ENCODE measurements at places on chromosomes 2 and 18. TPM values are rescaled to one million over a fixed set of nuclear protein-coding genes. Genes with fewer than 3 reads are reported as not detected.

DNA sequence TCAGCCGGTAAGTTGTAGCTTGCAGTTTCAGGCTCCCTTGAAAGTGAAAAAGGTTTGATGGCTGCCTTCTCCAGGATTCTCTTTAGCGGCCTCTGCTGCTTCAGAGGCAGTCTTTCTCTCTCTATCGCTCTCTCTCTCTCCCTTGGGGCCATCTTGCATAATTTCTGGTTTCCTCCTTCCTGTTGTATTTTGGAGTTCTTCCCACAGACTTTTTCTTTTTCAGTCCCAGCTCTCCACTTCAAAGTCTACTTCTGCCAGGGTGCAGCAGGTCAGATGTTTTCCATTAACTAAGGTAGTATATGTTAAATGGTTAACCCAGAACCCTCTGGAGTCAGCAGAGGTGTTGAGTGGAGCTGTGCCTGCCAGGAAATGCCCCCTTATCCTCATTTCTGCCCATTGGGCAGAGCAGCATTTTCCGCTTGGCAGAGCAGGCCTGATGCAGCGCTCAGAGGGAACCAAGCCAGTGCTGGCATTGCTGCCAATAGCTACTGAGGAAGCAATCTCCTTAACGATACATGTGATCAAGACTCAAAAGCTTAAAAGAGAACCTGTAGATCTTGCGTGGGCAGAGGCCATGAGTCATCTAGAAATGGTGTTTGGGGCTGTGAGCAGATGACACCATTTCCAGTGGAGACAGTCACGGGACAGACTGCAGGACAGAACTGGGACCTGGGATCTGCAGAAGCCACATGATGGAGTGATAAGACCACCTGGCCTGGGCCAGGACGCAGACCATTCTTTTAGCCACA lies 20.8 kb downstream of the DBI start:
- peak; percentile 52 for DNase-seq

- peak; percentile 8 for DNase-seq
Observed at GRCh38 chr2:226023383-226023782, 623.9 kb downstream of the NYAP2 start.

- DNase-seq = no peak
Observed at GRCh38 chr2:217218269-217219163, 358.7 kb upstream of the TNP1 start.

DNA sequence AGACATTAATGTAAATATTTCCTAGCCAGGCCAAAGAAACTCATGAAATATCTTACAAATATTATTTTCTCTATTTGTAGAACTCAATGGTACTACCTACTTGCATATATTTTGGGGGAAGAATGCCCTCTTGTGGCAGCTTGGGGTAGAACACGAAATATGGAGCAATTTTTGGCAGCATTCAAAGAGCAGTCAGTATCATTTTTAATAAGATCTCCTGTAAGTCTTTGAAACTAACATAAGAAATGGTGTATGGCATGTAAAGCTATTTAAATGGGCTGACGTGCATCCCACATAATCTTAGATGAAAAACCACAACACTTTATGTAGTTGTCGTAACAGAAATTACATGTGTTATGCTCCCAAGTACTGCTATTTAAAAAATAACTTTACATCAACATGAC lies 62.3 kb upstream of the CCDC195 start:
- peak; percentile 61 for DNase-seq

DNA sequence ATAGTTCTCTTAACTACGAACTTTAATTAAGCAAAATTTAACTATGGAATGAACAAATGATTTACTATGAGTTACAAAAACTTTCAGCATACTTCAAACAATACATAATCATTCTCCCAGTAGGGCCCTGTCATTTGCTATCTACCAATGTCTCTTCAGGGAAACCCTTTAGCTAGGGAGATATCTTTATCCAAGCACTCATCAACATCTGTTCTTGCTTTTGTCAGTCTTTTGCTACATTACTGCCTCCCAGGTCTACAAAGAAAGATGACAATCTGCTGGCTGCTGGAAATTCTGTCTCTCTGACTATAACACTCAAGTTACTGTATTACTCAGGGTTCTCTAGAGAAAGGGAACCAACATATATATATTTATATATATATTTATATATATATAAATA lies 1626.3 kb upstream of the CELF4 start:
- no peak for DNase-seq

- no peak for DNase-seq
Observed at GRCh38 chr2:160837416-160837815, 322.8 kb upstream of the TANK start.

- DNase-seq = no peak
Observed at GRCh38 chr18:57429167-57430078, 5.8 kb upstream of the ONECUT2 start.

DNA sequence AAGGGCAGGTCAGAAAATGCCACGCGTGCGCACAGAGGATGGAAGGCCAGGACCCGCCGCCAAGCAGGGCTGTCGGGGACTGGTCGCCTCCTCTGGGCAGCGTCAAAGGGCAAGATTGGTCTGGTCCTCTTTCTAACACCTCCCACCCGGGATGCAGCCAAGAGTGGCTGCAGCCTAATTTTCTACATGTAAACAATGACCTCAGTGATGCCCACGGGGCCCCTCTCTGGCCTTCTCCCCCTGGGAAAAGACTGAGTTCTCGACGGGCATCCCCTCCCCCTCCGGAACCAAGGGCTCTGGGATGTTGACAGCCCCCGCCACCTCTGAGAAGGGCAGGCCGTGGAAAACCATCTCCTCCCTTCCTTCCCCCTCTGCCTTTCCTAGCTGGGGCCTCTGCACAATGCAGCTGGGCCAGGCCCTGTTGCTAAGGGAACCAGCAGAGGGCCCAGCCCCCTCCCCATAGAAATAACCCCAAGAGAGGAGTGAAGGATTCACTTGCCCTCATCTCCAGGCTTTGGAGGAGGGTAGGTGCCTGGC lies 80.0 kb upstream of the ZNF532 start:
- DNase-seq = no peak

DNA sequence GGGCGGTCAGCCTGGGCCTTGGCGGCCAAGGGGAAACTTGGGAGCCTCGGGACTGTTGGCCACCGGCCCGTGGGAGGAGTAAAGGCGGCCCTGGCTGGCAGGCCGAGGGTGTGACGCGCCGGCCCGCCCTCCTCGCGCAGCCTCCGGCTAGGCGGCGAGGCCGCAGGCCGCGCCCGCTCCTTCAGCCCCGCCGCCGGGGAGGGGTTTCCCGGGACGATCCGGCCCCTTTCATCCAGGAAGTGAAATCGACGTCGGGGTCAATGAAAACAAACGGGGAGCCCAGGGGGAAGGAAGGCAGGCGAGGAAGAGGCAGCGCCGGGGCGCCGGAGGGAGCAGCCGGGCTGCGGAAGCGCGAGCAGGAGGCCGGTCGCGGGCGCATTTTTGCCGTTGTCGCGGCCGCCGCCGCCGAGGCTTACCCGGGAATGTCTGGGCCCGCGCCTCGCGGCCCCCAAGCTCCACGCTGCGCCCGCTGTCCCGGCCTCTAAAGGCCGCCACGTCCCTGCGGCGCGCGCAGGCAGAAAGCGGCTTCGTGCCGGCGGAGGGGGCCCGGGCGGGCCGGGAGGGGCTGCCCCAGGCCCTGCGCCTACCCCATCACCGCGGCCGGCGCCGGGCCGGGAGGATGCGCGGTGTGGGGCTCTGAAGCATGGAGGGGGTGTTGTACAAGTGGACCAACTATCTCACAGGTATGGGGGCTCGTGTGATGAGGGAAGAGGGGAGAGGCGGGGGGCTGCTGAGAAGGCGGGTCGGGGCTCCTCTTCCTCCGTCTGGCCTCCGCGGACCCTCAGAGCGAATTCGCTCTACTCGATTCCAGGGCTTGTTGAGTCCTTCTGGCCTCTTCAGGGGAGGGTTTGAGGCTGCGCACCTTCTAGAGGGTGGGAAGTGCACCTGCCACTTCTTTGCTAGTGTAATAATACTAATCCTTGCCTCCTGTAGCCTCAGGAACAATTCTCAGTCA lies at the start of gene PLEKHA3:
Gene PLEKHA3 (plus strand): TSS at position 231 of the 955 bp plus-strand sequence. CDS start 413 bp downstream, at position 644.
- DNase-seq = peak; percentile 93

GRCh38 chr2:127121353-127121752 lies 14.4 kb upstream of the BIN1 start:
- DNase-seq = no peak

The CFC1 gene
- not detected for total RNA-seq

The UGT1A8 gene
- total RNA-seq = not detected

The NT5DC4 gene
- total RNA-seq = not detected

The FAM228A gene
- total RNA-seq = 0.18 TPM

The PAIP2B gene
- total RNA-seq = 1.1 TPM
